Ecto neural progenitor cell (in vitro differentiated cells): ENCODE measurements at places on chromosomes 7 and 10.

DNA sequence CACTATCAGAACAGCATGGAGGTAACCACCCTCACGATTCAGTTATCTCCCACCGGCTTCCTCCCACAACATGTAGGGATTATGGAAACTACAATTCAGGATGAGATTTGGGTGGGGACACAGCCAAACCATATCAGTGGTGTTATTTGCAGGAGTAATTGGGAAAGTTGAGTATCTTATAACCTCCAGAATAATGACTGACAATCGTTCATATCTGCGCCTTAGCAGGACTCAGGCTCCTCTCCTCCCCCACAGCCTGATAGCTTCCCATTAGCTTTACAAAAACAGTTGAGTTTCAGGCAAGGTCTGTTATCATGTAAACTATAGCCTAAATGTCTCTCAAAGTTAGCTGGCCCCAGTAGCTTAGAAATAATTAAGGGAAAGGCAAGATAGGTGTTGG is 3.4 kb upstream of the ERCC6 start:
- DNase-seq, result no peak

GRCh38 chr7:5598769-5599371 is 175.2 kb upstream of the TNRC18 start:
- no peak for DNase-seq

GRCh38 chr7:17816903-17817302 is 123.4 kb downstream of the SNX13 start:
- DNase-seq, result no peak

DNA sequence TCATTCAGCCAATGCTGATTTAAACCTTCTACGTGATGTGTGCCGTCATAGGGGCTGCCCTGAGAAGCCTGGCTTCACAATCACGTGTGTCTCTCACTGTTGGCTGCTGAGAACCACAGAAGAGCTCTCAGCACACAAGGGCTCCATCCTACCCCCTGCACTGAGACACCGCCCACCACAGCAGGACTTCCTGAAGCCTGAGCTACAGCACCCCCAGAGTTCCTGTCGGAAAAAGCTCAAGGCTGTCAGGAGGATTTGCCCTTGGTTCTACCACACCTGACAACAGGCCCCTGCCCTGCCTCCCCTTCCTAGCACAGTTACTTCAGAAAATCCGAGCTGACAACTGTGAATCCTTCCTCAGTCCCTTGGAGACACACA is 191.9 kb downstream of the MAD1L1 start:
- DNase-seq, result no peak

- DNase-seq, result no peak
Observed at GRCh38 chr7:73659983-73660382, 7.6 kb upstream of the VPS37D start.

GRCh38 chr7:151682831-151683614 is 163.3 kb upstream of the RHEB start:
- DNase-seq, result peak; percentile 45

GRCh38 chr7:122651451-122651850 is 47.5 kb downstream of the RNF133 start:
- no peak for DNase-seq

DNA sequence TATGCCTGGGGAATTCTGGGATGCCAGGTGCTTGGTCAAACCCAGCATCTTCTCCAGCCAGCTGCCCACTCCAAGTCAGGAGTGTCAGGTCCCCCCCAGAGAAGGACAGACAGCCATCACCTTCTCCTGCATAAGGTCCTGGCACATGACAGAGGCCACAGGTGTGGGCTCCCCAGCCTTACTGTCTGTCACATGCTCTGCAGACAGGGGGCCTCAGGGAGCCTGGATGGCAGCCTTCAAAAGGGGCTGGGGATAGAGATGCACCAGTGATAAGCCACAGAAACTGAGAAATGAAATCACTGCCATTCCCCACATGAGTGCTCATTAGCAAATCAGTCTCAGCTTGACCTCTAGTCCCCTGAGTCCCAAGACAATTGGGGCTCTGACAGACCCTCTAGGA is 72.9 kb downstream of the PLXNA4 start:
- DNase-seq, result no peak

DNA sequence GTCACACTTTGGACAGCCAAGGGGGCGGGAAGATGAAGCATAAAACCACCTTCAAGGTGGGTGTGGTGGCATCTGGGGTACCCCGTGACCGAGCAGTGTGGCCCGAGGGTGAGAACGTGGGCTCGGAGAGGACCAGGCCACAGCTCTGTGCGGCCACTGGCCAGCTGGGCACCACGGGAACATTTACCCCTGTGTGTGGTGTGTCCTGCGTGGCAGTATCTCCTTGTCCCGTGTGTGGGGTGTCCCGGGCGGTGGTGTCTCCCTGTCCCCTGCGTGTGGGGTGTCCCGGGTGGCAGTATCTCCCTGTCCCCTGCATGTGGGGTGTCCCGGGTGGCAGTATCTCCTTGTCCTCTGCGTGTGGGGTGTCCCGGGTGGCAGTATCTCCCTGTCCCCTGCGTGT is 570.3 kb downstream of the DNAJB6 start:
- no peak for DNase-seq

- DNase-seq, result no peak
Observed at GRCh38 chr7:53119514-53119941, 84.1 kb downstream of the POM121L12 start.

- DNase-seq, result no peak
Observed at GRCh38 chr7:30898411-30898810, 13.2 kb upstream of the AQP1 start.
